ENCODE measurements at places on chromosomes 4 and X. TPM values are rescaled to one million over a fixed set of nuclear protein-coding genes. Genes with fewer than 3 reads are reported as not detected.

Gene FRG2
- not detected for total RNA-seq

Gene DTHD1
- total RNA-seq: 5.4 TPM

GRCh38 chrX:129642641-129643040, 12.1 kb downstream of the APLN start:
- no peak for DNase-seq

- DNase-seq: no peak
Measured at GRCh38 chr4:114398410-114398809, 200.2 kb upstream of the UGT8 start.

GRCh38 chrX:40172401-40173142, 74.8 kb upstream of the BCOR start:
- DNase-seq: peak; percentile 56

GRCh38 chrX:44975666-44976263, 102.8 kb downstream of the KDM6A start:
- no peak for DNase-seq

DNA sequence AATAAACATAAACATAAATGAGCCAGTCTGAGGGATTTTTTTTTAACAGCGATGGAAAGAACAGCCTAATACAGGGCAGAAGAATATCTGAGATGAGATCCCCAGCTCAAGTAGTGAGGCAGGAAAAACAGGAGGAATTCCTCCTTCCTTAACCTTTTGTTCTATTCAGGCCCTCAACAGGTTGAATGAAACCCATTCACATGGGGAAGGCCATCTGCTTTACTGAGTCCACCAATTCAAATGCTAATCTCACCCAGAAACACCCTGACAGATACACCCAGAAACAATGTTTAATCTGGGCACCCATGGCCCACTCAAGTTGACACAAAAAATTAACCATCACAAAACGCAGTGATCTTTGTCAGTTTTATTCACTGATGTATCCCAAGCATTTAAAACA, 45.5 kb downstream of the SMIM31 start:
- DNase-seq: no peak

DNA sequence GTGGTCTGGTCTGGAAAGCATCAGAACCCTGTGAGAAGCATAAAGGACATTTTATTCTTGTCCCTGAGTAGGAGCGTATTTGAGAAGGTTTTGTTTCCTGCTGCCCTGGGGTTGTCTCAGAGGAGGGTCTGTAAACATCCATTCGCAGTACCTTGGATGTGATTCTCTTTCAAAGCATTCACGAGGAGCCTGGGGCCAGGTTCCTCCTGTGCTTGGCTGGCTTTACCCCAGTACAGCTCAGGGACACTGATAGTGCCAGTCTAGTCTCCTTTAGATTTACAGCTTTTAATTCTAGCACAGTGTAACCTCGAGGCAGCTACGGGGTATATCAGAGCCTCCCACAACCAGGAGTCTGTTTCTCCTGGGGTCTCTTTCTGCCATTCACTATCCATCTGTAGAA, 2.7 kb downstream of the CLRN2 start:
- DNase-seq: no peak
